ENCODE measurements at places on chromosomes 1 and 21.

- DNase-seq: no peak
Observed at GRCh38 chr1:231190456-231190855, 28.6 kb downstream of the TRIM67 start.

- peak; percentile 29 for DNase-seq
Observed at GRCh38 chr21:15063081-15063813, 1.6 kb downstream of the NRIP1 start.

- peak; percentile 32 for DNase-seq
Observed at GRCh38 chr1:160131803-160132565, 16.4 kb downstream of the ATP1A2 start.

DNA sequence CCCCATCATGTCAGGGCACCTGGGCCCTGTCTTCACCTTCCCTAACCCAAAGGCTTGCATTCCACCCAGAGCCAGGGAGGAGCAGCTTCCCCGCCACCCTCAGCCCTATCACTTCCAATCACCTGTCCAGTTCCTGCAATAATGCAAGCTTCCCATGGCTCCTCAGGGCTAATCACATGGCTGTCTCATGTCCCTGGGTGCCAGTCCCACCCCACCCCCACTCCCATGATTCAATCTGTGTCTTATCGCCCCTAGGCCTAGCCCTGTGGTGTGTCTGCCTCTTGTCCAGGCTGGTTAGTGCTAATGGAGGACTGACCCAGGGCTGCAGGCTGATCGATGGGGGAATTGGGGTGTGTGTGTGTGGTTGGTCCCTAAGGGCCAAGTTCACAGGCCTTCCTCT lies 11.0 kb upstream of the PEAR1 start:
- no peak for DNase-seq
